ENCODE measurements at places on chromosomes 5 and 9.

DNA sequence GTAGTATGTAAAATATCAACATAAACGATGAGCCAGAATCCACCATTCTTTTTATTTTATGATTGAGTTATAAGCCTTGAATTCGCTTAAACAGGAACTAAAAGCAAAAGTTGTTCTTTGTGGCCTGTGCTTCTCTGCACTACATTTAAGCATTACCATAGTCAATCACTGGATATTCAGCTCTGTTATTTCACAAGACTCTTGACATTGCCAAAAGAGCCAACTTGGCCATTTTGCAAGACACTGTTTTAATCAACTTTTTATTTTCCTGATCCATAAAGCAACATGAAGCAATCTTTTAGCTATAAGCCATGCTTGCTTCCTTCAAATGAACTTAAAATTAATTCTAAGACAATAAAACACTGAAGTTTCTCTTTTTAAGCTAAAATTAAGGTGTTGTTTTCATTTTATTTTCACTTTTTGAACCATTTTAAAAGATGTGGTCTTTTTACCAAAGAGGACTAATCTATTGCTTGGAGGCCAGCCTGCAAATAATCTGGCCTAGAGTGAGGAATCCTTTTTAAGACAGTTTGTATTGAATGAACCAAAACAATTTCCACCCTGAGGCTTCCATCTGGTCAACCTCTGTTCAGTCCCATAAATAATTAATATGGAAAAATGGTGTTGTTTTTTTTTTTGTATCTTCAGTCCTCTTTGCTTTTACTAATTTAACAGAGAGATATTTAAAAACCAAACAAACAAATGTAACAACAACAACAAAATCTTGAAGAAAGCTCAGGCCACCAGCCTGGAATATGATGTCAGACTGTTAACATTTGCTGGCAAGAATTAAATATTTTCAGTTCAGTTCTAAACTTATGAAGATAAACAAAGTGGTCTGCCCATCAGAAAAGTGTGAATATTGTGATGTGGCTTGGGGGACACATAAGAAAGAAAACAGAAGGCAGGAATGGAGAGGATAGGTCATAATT is 274.4 kb downstream of the MARCHF11 start:
- H3K4me1 ChIP-seq = peaks cover 16% of the 10 kb centered on the region
- no peaks in the 10 kb centered on the region for H3K27me3 ChIP-seq
- H3K27ac ChIP-seq = peak overlapping the region; percentile 19
- no peak overlapping the region for H3K4me3 ChIP-seq
- no peaks in the 10 kb centered on the region for H3K36me3 ChIP-seq

DNA sequence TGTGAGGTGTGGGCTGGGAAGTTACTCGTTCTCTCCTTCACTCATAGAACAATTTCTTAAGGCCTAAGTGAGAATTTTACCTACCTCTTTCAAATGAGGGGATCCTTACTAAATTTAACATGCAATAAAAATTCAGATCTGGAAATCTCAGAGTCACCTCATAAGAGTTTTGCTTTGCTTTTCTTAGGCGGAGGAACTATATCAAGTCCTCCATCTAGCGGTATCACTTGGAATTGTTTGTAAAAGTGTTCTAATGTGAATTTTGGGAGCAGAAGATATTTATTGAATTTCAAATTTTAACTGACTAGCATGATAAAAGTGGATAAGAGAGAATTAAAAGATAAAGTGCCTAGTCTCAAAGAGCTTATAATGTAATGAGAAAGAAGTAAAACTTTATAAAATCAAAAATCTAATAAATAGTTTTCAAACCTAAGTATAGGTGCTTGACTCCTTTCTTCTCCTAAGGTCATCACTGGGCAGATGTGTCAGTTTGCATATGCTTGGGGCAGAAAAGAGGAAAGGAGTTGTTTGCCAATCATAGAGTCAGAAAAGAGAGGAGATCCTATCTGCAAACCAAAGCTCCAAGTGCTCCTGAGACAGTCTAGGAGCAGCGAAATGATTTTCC is 145.7 kb upstream of the DAB2 start:
- no peaks in the 10 kb centered on the region for H3K27me3 ChIP-seq
- no peak overlapping the region for H3K27ac ChIP-seq
- H3K36me3 ChIP-seq = no peaks in the 10 kb centered on the region
- no peak overlapping the region for H3K4me3 ChIP-seq

DNA sequence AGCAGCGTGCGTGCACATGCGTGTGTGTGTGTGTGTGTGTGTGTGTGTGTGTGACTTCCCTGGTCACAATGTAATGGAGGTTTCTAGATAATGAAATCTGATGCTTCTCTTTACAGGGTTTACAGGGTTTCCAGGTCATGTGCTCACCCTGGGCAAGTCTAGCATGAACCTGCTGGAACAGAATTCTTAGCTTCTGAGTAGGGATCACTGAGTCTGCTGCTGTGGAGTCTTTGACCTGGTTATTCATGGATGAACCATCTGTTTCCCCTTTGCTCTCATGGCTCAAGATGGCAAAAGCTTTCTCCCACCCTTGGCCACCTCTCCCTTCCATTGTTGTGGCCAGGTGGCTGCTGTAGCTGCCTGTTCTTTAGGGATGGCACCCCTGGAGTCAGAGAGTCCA is 111.6 kb upstream of the SHB start:
- H3K27ac ChIP-seq = no peak overlapping the region
- no peak overlapping the region for H3K4me3 ChIP-seq
- no peaks in the 10 kb centered on the region for H3K36me3 ChIP-seq
- H3K27me3 ChIP-seq = no peaks in the 10 kb centered on the region
- DNase-seq = no peak
- no peaks in the 10 kb centered on the region for H3K4me1 ChIP-seq

GRCh38 chr9:134681061-134681661 is 39.6 kb downstream of the COL5A1 start:
- no peaks in the 10 kb centered on the region for H3K36me3 ChIP-seq
- no peak overlapping the region for H3K4me3 ChIP-seq
- H3K27ac ChIP-seq = peak overlapping the region; percentile 43
- H3K27me3 ChIP-seq = no peaks in the 10 kb centered on the region
- DNase-seq = no peak

DNA sequence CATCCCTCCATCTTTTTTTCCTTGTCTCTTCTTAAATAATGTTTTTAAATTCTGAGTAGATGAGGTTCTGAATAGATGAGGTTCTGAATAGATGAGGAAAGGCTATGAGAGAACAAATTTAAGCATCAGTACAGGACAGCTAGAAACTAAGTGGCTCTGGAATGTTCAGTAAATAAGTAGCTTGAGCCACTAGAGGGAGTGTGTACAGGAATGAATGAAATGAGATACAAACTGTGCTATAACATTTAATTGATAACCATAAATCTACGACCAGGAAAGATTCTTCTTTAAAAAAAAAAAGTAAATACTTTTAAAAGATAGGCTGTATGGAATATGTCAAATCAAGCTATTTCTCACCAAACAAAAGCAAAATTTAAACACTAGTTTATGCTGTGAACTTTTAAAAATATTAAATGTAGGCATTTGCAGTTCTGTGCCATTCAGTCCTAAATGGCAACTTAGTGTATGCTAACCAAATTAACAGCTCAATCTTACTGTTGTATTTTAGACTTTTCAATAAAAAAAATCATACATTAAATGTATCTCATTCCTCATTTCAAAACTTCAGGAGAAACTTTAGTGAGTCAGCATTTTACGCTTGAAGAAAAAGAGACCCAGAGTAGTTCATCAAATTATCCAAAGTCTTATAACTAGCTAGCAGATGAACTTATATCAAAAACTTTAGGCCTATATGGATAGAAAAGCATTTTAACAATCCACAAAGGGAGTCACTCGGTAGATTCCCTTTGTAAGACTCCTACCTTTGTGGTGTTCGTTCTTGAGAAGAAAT is 70.4 kb upstream of the SNX2 start:
- no peak overlapping the region for H3K4me3 ChIP-seq
- no peaks in the 10 kb centered on the region for H3K27me3 ChIP-seq
- H3K27ac ChIP-seq = no peak overlapping the region
- no peaks in the 10 kb centered on the region for H3K4me1 ChIP-seq
- no peaks in the 10 kb centered on the region for H3K36me3 ChIP-seq

- no peaks in the 10 kb centered on the region for H3K27me3 ChIP-seq
- no peaks in the 10 kb centered on the region for H3K36me3 ChIP-seq
- no peak for DNase-seq
- no peaks in the 10 kb centered on the region for H3K4me1 ChIP-seq
These were observed 270.4 kb downstream of the ARHGAP26 start for GRCh38 chr5:143040622-143041021.

DNA sequence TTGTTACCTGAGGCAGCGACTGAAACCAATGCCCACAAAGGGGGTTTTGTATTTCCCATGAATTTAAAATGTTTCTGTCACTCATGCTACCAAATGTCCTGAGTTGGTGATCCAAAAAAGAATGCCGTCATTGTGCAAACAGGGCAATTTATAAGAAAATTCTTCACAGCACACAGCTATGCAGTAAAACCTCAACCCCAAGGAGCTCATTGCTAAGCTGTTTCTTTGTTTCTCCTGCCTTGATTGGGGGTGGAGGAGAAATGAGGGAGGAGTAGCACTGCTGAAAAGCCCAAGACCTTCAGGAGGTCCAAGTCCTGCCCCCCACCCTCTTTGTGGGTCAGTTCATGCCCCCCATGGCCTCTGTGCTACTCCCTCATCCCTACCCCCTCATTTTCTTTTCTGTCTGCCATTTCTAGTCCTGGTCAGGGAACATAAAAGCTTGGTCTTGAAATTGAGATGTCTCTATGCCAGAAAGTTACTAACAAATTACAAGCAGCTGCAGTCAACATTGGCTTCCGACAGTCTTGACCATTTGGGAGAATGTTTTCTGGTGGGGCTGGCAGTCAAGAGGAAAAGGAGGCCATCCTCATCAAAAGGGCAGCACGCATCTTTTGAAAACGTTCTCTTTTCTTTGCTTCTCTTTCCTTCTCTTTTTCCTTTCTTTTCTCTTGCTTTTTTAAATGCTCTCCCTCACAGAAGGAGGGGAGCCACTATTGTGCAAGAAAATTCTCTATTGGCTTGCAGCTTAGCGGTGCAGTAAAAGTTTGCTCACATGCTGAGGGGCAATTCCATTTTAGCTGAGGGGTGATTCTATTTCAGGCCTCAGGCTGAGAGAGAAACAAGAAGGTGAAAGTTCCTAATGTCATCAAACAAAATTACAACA is 133.3 kb downstream of the GCNT1 start:
- H3K4me3 ChIP-seq = no peak overlapping the region
- no peaks in the 10 kb centered on the region for H3K4me1 ChIP-seq
- H3K27me3 ChIP-seq = no peaks in the 10 kb centered on the region
- no peaks in the 10 kb centered on the region for H3K36me3 ChIP-seq
- no peak overlapping the region for H3K27ac ChIP-seq

DNA sequence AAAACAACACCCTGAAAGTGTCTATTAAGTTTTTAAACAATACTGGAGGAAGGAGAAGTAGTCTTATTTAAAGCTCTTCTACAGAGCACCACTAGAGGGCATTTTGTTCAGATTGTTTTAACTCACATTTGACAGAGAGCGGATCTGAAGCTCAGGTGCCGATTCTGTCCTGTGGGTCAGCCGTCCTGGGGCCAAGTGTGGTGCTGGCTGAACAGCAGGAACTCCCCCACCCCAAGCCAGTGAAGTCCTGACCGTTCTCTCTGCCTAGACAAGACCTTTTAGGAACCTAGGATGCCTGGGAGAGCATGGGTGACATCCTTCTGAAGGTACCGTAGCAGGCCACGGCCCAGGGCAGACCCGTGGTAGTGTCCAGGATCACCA is 3.9 kb downstream of the EXOC3 start:
- H3K36me3 ChIP-seq = peaks cover 48% of the 10 kb centered on the region
- H3K4me1 ChIP-seq = peaks cover 18% of the 10 kb centered on the region
- DNase-seq = no peak
- no peak overlapping the region for H3K4me3 ChIP-seq
- no peak overlapping the region for H3K27ac ChIP-seq

DNA sequence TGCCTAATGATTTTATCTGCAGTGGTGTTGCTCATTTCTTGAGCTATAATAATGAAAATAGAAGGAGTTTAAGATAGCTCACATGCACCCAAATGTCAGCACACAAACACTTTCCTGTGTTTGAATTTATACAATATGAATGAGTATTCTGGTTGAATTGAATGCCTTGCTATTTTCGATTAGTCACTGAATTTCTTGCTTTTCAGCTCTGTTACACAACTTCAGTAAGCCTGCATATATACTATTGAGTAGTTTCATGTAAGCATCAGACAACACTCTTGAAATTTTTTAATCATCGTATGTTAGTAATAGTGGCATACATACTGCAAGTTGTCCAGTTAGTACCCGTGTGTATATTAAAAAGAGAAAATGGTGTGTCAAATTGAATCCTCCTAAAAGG is 281.5 kb upstream of the GRIA1 start:
- no peaks in the 10 kb centered on the region for H3K27me3 ChIP-seq
- no peak for DNase-seq
- H3K27ac ChIP-seq = no peak overlapping the region

DNA sequence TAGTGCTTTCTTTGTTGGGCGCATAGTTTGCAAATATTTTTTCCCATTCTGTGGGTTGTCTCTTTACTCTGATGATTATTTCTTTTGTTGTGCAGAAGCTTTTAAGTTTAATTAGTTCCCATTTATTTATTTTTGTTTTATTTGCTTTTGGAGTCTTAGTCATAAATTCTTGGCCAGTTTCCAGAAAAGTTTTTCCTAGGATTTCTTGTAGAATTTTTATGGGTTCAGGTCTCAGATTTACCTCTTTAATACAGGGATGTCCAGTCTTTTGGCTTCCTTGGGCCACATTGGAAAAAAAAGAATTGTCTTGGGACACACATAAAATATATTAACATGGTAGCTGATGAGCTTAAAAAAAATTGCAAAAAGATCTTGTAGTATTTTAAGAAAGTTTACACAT is 122.0 kb downstream of the WDR70 start:
- H3K27ac ChIP-seq = no peak overlapping the region
- no peaks in the 10 kb centered on the region for H3K4me1 ChIP-seq

GRCh38 chr9:36194326-36195000 is 3.7 kb downstream of the CLTA start:
- peaks cover 40% of the 10 kb centered on the region for H3K4me1 ChIP-seq
- no peaks in the 10 kb centered on the region for H3K27me3 ChIP-seq
- H3K36me3 ChIP-seq = peaks cover 21% of the 10 kb centered on the region
- no peak for DNase-seq
- H3K27ac ChIP-seq = no peak overlapping the region

DNA sequence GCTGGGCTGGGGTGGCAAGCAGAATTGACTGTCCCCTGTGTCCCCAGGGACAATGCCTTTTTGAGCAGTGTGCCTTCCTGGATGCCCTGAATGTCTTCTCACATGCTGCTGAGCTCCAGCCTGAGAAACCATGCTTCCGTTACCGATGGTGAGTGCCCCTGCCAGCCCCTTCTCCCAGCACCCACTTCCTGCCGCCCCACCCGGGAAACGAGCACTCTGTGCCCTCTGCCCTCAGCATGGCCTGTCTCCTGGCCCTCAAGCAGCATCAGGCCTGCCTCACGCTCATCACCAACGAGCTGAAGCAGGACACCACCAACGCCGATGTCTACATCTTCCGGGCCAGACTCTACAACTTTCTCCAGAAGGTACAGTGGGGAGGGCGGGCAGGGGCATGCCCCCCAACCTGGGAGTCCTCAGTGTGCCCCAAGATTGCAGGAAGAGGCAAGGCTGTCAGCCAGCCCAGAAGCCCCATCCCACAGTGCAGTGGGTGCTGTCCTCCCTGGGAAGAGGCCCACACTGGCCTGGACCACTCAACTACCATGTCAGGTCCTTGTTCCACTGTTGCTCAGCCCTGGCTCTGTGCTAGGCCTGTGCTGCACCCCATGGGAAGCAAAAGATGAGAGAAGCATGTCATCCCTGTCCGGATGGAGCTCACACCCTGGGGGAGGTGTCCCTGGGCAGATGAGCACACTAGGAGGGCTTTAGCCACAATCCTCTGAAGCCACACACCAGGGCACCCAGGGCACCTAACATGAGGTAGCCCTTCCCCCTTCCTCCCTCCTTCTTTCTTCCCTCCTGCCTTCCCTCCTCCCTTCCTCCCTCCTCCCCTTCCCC is 4.4 kb downstream of the TTC16 start:
- no peaks in the 10 kb centered on the region for H3K27me3 ChIP-seq
- H3K36me3 ChIP-seq = no peaks in the 10 kb centered on the region
- no peaks in the 10 kb centered on the region for H3K4me1 ChIP-seq
- no peak overlapping the region for H3K27ac ChIP-seq
- no peak for DNase-seq
- no peak overlapping the region for H3K4me3 ChIP-seq
